Fibroblast of skin of left biceps (primary cell): ENCODE measurements at places on chromosomes 11 and 22.

- DNase-seq, result no peak
These were observed 3.4 kb downstream of the C11orf71 start for GRCh38 chr11:114396916-114397315.

- DNase-seq, result no peak
These were observed 33.2 kb downstream of the RTN4R start for GRCh38 chr22:20234760-20235388.

GRCh38 chr11:70159627-70160570 is 43.2 kb upstream of the FADD start:
- no peak for DNase-seq

DNA sequence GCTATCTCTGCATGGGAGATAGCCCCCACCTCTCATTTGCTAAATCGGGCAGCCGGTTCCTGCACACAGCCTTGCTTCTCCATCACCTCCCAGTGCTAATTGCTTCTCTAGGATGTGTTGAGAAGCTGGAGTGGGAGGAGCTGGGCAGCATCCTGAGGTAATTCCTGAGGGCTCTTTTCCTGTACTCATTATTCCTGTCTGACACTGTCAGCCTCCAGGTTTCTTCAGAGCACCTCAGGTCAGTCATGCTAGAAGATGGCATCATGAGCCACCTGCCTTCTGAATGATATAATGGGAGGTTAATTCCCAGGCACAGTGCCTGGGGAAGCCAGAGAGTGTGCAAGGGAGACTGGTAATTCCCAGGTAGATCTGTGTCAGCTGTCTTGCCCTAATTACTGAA is 133.0 kb downstream of the RAB38 start:
- DNase-seq, result no peak

DNA sequence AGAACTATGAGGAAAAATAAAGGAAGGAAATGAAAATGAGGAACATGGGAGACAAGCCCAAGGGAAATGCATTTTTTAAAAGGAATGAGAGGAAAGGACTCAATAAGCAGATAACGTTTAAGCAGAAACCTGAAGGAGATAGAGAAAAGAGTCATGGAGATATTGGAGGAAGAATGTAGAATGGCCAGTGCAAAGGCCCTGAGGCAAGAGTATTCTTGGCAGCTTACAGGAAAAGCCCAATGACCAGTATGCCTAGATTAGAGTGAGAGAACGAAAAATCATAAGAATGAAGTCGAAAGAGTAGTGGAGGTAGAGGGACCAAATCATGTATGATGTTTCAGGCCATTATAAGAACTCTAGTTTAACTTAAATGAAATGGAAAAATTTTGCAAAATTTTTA is 220.3 kb downstream of the DLG2 start:
- DNase-seq, result no peak

- DNase-seq, result no peak
These were observed 7.5 kb downstream of the DPAGT1 start for GRCh38 chr11:119093942-119094815.
